Effector CD4-positive, alpha-beta T cell (primary cell): ENCODE measurements at places on chromosomes 2 and 18.

- DNase-seq, result no peak
Measured at GRCh38 chr2:84472856-84473565, 13.9 kb upstream of the SUCLG1 start.

DNA sequence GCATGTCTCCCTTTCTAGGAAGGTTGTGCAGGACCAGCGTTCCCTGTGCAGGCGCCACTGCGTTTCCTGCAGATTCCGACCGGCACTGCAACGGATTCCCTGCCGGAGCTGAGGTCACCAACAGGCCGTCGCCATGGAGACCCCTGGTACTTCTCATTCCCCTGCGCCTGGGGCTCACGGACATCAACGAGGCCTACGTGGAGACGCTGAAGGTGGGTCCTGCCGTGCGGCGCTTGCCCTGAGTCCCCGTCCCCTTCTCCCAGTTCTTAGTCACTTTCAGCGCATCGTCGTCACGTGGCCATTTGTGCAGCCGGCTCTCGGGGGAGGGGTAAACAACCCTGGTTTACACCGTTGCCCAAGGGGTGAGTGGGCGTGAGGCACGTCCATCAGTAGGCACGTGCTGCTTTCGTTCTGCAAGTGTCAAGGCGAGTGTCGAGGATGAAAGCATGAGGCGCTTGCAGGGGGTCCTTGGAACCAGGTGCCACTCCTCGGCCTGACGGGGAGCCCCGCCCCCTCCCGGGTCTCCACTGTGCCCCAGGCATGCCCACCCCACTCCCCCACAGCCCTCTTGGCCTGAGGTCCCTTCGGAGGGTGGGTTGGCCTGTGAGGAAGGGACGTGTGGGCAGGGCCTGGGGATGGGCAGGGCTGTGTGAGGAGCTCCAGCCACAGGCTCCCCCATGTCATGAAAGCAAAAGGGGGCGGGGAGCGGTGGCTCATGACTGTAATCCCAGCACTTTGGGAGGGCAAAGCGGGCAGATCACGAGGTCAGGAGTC is 19.8 kb downstream of the DTYMK start:
- DNase-seq, result no peak

DNA sequence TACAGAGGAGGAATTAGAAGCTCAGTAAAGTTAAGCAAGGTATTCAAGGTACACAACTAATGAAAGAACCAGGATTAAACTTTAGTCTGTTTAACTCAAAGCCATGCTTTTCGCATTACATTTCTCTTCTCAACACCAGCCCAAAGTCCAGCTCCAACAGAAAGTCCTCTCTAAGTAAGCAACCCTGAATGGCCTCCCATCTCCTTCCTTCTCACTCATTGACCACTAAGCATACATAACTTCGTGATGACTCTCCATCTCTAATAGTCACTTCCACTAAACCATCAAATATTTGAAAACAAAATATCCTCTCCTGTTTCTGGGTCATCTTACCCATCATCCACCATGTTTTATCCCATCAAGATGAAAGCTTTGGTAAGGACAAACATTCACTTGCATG is 219.8 kb downstream of the RAD51AP2 start:
- no peak for DNase-seq

DNA sequence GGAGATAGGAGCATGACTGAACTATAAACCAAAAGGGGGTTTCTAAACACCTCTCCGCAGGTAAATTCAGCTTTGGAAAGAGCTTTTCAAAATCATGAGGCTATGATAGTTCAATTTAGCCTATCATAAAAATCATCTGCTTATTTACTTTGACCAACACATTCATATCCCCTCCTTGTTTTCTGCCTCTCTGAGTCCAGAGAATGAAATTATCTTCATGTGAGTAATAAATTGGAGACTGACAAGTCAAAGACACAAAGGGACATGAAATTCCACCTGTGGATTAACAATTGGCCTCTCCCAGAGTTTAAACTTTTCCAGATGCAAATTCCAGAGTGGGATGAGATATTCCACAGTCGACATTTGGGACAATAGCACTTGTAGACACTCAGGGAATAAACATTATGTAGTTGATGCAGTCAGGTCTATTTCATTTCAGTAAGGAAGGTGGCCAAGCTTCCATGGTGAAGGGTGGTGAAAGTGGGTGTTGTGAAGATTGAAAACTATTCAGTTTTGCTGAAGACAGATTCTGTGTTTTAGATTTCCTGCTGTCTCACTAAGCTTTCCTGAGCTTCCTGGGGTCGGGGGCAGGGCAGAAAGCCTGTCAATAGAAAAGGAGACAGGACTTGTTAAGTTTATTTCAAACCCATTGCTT is 84.7 kb downstream of the CDC42EP3 start:
- DNase-seq, result no peak

DNA sequence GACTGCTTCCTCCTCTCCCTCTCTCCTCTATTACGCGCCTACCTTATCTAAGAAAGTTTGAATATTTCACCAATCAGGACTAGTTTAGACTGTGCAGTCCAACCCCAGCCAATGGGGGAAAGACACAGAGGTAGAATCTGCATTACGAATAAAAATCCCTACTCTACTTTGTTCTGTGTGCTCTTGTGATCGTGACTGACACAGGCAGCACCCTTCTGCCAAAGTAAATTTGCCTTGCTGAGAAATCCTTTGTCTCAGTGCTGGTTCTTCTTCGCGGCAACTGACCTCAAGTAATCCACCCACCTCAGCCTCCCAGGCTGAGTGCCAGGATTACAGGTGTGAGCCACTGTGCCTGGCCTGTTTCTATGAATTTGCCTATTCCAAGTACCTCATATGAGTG is 8.6 kb upstream of the CDCA7 start:
- no peak for DNase-seq

- no peak for DNase-seq
Measured at GRCh38 chr2:86032861-86033595, 72.7 kb downstream of the POLR1A start.

DNA sequence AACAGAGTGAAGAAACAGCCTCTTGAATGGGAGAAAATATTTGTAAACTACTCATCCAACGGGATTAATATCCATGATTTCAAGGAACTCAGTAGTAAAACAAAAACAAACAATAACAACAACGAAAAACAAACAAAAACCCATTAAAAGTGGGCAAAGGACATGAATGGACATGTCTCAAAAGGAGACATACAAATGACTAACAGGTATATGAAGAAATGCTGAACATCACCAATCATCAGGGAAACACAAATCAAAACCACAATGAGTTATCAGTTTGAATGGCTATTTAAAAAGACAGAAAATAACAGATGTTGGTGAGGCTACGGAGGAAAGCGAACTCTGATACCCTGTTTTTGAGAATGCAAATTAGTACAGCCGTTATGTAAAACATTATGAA is 224.8 kb upstream of the NRXN1 start:
- DNase-seq, result no peak

DNA sequence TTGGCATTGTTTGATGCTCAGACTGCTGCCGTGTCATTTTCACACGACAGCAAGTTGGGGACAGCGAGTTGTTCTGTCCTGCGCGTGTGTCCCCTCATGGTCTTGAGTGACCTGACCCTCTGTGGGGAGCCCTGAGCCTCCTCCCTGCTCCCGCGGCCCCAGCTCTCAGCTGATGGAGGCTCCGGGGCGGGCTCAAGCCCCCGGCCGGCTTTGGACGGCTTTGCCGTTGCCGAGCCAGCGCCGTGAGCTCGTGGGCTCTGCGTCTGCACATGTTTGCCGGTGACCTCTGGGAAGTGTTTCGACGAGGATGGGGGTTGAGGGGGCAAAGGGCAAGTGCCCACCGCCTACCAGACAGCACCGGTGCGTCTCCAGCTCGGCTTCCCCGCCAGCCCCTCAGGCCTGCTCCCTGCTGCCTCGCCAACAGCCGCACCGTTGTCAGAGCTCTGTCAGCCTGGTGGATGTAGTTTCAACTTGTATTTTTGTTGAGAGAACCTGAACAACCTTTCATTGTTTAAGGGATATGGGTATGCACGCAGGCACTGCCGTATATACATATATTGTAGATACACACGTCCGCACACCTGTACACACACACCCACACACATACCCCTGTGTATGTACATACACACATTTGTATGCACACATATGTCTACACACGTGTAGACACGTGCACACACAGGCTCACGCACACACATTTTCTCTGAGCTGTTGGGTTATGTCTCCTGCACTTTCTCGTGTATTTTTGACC is 13.7 kb downstream of the PDCD1 start:
- no peak for DNase-seq

GRCh38 chr2:18784245-18784644 is 194.9 kb upstream of the NT5C1B start:
- DNase-seq, result no peak

- no peak for DNase-seq
Measured at GRCh38 chr18:21605213-21605612, 4.7 kb upstream of the ESCO1 start.

DNA sequence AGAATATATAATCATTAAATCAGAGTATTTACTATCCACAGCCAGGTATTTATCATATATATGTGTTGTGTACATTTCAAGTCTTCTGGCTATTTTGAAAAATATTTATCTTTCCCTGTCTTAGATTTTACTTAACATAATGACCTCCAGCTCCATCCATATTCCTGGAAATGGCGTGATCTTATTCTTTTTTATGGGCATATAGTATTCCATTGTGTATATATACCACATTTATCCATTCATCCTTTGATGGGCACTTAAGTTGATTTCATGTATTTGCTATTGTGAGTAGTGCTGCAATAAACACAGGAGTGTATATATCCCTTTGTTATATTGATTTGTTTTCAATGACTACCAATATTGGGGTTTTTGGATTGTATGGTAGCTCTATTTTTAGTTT is 6.6 kb downstream of the GCC2 start:
- DNase-seq, result no peak

- no peak for DNase-seq
Measured at GRCh38 chr2:7670905-7671641, 753.9 kb downstream of the RNF144A start.

DNA sequence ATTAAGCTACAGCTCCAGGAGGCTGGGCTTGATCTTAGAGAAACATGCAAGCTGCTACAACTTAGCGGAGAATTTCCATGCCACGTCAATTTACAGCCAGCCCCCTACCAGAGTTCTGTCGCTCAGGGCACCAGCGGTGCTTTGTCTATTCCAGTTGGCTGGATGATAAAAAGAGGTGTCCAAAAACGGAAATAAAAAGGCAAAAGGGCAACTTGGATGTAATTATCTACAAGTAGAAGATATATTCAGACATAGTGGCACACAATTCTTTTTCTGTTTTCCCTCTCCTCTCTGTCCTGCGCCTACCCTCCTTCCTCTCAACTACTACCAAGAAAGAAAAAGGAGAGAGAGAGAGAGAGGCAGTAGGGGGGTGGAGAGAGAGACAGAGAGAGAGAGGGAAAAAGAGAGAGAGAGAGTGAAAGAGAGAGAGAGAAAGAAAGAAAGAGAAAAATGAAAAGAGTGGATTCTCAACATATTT is 363 bp upstream of the RFTN2 start:
- DNase-seq, result no peak

DNA sequence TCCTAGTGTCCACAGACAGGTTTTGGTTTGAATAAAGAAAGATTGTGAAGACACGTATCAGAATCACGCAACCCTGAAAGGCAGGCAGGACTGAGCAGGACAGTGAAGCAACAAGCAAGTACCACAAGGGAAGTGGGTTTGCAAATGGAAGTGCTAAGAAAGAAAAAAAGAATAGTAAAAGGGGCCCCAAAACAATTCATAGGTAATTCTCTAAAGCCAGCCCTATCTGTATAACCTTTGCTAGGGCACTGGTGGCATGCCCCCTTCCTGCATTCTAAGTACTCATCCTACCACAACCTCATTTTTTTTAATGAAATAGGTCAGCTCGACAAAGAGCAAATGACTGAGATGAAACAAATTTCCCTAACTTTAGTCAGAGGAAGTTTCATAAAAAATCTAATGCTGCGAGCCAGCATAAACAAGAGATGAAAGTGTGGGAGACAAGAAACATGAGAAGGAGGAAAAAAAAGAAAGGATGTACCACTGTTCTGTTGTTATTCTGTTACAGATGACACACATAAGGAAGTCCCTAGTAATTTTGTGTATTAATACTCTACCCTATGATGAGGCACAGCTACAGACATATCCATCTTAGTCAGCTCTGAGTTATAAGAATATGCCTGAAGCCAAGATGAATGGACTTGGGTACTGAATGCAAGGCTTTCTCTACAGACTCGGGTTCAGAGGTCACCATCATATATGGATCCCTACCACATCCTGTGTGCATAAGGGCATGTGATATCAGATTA is 32.2 kb downstream of the IKZF2 start:
- no peak for DNase-seq

GRCh38 chr2:137261881-137262585 is 496.7 kb downstream of the THSD7B start:
- DNase-seq, result no peak

GRCh38 chr2:125857971-125858794 is 797.8 kb upstream of the GYPC start:
- DNase-seq, result no peak

DNA sequence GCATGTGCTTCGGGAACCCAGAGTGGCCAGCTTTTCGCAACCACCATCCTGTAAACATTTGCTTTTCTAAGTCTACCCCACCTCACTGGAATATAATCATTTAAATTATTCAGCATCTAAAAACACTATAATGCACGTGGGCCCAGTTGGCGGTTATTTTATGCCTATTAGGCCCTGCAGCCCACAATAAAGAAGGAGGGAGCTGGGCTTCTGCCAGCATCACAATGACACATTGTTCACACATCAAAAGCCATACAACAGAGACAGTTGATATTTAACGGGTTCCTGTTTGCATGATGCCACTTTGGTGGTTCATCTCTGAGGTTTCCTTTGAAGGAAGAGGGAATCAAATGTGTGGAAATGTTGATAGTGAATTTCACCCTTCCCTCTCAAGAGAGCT is 916.0 kb upstream of the CELF4 start:
- DNase-seq, result no peak

GRCh38 chr18:26493021-26493420 is 55.3 kb downstream of the KCTD1 start:
- no peak for DNase-seq
